Stimulated activated CD4-positive, alpha-beta T cell treated with anti-CD3 and anti-CD28 coated beads, Interleukin-15, amount 100 ng/mL, for 48 hours (primary cell): ENCODE measurements at places on chromosomes 5 and 9.

- DNase-seq = no peak
These were observed 803.8 kb upstream of the ZNF608 start for GRCh38 chr5:125550274-125550673.

GRCh38 chr5:52844885-52845284 lies 57.2 kb downstream of the ITGA1 start:
- DNase-seq = no peak

- DNase-seq = no peak
These were observed 18.4 kb downstream of the POU5F2 start for GRCh38 chr5:93723005-93723404.

DNA sequence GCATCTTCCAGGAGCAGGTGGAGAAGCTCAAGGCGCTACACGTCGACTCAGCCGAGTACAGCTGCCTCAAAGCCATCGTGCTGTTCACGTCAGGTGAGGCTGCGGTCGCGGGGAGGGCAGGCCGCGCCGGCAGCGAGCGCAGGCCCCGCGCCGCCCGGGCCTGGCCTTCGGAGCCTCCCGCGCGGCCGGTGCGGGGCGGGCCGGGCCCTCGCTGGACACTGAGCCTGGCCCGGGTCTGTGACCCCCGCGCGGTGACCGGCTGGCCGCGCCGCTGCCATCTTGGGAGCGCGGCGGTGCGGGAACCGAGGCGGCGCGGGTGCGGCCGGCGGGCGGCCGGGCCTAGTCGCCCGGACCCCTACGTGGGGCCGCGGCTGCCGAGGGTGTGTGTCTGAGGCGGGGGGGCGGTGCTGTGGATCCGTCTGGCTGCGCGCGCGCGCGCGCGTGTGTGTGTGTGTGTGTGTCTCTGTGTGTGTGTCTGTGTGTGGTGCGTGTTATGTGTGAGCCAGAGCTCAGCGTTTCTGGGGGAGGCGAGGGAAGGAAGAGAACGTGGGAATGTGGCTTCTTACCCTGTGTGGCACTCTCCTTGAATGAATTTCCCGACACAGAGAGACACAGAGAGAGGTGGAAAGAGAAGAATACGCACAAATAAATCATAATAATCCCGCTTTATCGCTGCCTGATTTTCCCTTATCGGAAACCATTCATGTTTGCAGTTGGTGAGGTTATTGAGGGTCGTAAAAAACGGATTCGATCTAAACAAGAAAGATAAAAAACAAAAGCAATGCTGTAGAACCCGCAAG lies 5.5 kb downstream of the NR2F1 start:
- DNase-seq = no peak

DNA sequence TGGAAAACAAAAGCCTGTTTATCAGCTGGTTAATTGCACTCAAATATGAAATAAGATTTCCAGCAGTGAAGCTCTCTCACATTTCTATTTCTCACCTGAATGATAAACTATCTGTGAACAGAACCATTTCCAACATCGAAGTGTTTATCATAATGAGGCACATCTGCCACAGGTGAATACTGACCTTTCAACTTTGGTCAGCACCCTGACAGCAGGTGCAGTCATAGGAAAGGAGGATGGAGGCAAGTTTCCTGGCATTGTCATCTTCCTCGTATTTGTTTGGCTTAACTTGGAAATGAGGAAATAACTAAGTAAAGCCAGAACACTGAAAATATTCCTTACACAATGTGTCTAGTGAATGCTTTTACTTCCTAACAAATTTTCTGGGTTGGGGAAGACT lies 716.4 kb downstream of the NR2F1-AS1 start:
- no peak for DNase-seq

DNA sequence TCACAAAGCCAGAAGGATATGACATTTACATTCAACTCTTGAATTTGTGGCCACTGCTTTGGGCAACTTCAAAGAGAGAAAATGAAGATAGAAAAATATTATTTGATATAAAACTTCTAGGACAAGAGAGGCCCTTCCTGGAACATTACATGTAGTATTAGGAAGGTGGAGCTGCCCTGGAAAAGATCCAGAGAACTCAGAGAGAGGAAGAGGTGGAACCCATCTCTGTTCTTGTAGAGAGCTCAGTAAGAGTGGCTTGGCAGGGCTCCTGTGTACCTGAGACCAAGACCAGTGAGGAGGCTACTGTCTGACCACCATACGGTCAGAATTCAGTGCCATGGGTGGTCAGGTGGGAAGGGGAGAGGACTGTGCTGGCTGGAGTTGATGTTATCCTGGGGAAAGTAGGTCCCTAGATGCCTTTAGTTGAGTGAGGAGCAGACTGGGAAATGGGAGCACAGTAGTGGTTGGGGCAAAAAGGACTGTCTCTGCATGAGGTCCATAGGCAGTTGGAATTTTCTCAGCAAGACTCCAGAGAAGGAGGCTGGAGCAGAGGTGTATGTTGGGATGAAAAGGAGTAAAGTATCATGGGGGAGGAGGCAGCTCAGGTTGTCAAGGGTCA lies 7.6 kb downstream of the TGFBI start:
- no peak for DNase-seq
